ENCODE measurements at places on chromosomes 5 and 9. TPM values are rescaled to one million over a fixed set of nuclear protein-coding genes. Genes with fewer than 3 reads are reported as not detected.

DNA sequence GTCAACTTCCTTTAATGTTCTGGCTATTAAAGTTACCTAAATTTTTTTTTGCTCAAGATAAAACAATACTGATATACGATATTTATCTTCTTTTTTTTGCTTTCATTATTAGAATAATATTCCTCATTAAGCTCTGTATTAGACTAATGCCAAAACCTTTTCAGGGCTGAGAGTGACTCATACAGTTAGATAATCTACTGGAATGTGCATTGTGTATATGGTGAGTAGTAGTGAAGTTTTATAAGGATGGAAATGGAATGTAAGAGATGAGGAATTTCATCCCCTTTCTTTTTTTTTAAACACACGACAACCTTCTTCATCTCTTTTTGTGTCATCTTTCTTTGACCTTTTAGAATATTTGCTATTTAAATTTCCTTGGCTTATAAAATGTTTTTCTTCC is 268.6 kb downstream of the ISL1 start:
- DNase-seq, result no peak
- no peaks in the 10 kb centered on the region for H3K4me1 ChIP-seq
- H3K27me3 ChIP-seq, result no peaks in the 10 kb centered on the region
- H3K36me3 ChIP-seq, result no peaks in the 10 kb centered on the region

DNA sequence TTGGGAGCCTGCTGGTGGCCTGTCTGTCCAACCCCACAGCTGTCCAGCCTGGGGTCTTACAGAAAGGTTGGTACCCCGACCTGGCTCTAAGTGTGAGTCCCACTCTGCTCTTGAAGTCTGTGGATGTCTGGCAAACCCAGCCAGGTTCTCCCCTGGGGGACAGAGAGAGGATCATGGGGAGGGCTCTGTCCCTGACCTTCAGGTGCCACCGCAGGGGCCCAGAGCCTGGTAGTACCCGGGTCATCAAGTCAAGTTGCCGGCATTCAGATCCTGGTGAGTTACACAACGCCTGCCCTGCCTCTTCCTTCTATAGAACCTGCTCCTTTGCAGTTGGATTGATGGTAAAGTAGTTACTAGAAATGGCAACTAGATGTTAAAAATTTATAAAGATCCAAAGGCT is 66.7 kb downstream of the ADAMTS2 start:
- DNase-seq, result no peak
- H3K36me3 ChIP-seq, result no peaks in the 10 kb centered on the region
- H3K27ac ChIP-seq, result no peak overlapping the region
- H3K27me3 ChIP-seq, result no peaks in the 10 kb centered on the region
- no peaks in the 10 kb centered on the region for H3K4me1 ChIP-seq

DNA sequence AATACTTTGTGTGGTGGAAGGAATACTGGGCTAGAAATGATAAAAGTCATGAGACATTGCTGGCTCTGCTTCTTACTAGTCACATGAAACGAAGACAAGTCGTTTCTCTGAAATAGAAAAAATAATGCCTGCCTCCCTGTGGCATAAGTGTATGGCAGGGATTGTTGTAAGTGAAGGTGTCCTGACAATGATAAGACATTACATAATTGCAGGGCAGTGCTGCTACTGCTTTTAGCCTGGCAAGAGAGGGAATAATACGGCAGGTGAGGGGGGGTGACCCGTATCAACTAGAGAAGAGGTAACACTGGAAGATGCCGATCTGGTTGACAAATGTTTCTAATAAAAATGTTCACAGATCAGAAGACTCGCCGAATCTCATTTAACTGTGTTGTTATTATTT is 314.3 kb downstream of the KIAA0825 start:
- no peaks in the 10 kb centered on the region for H3K27me3 ChIP-seq
- no peak for DNase-seq
- no peak overlapping the region for H3K4me3 ChIP-seq
- no peaks in the 10 kb centered on the region for H3K36me3 ChIP-seq

- no peaks in the 10 kb centered on the region for H3K36me3 ChIP-seq
- H3K4me3 ChIP-seq, result no peak overlapping the region
- H3K27ac ChIP-seq, result no peak overlapping the region
- no peak for DNase-seq
- H3K27me3 ChIP-seq, result peaks cover 71% of the 10 kb centered on the region
- H3K4me1 ChIP-seq, result no peaks in the 10 kb centered on the region
Observed at GRCh38 chr9:88828018-88828417, 163.2 kb upstream of the S1PR3 start.

GRCh38 chr5:42887097-42887496 is 75.4 kb upstream of the SELENOP start:
- H3K4me3 ChIP-seq, result no peak overlapping the region
- peaks cover 6% of the 10 kb centered on the region for H3K27me3 ChIP-seq
- H3K27ac ChIP-seq, result no peak overlapping the region

DNA sequence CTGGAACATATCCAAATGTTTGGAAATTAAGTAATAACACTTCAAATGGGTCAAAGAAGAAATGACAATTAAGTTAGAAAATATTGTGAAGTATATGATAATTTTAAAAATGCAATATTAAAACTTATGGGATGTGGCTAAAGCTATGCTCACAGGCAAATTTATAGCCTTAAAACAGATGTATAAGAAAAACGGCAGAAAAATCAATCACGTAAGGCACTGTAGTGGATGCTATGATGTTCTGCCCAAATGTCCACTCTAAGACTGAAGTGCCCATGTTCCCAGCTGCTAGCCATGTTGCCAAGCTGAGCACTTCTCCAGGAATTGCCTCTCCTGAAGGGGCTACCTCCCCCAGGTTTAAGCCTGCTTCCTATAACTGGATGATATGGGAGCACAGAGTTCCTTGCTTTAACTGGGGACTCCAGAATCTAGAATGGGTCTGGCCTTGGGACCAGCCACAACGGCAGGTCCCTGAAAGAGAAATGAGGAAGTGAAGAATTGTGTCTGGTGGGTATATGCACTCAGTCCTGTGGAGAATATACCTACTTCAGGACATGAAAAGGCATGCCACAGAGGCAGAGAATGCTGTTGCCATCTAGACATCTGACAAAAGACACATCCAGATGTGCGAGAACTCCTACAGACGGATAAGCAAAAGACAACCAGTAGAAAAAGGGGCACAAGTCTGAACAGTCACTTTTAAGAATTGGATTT is 78.2 kb upstream of the RXRA start:
- H3K27ac ChIP-seq, result no peak overlapping the region
- H3K4me1 ChIP-seq, result peaks cover 7% of the 10 kb centered on the region
- H3K27me3 ChIP-seq, result no peaks in the 10 kb centered on the region
- no peaks in the 10 kb centered on the region for H3K36me3 ChIP-seq

DNA sequence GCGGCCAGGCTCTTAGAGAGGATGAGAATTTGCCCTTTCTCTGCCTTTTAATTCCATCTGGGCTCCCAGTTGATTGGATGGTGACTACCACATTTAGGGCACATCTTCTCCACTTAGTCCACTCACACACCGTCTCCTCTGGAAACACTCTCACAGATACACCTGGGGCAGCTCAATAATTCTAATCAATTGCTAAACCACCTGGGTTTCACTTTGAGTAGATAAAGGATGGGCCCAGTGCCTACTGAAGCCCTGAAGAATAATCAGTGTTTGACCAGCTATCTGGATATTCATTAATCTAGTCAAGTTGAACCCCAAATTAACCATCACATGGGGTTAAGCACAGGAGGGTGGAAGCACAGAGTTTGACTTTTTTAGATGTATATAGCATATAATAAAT is 19.1 kb downstream of the MAN2A1 start:
- peaks cover 26% of the 10 kb centered on the region for H3K36me3 ChIP-seq
- H3K27ac ChIP-seq, result no peak overlapping the region
- peaks cover 82% of the 10 kb centered on the region for H3K4me1 ChIP-seq

- H3K4me1 ChIP-seq, result no peaks in the 10 kb centered on the region
- no peaks in the 10 kb centered on the region for H3K27me3 ChIP-seq
- no peak overlapping the region for H3K27ac ChIP-seq
- DNase-seq, result no peak
- H3K36me3 ChIP-seq, result peaks cover 2% of the 10 kb centered on the region
- no peak overlapping the region for H3K4me3 ChIP-seq
Observed at GRCh38 chr5:93715761-93716160, 25.6 kb downstream of the POU5F2 start.

DNA sequence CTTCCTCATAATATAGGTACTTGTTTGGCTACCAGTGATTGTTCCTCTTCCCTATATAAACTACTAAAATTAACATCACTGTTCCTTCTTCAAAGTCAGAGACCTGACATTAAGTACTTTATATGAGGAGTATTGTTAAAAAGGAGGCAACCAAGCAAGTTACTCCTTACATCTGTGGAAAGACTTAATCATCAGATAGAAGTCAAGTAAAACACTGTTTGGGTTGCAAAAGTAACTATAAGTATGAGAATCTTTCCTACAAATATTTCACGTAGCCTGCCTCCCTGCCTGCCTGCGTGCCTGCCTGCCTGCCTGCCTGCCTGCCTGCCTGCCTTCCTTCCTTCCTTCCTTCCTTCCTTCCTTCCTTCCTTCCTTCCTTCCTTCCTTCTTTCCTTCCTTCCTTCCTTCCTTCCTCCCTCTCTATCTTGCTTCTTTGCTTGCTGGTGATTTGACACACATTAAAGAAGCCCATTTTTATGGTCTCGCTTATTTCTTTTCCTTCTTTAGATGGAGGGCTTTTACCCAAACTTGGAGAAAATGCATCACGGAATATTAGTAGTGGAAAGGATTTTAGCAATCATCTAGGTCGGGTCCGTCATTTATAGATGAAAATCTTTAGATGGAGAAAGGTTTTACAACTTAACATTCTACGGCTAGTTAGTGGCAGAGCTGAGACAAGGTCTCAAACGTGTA is 3.2 kb downstream of the CER1 start:
- no peak for DNase-seq
- H3K4me1 ChIP-seq, result no peaks in the 10 kb centered on the region
- no peak overlapping the region for H3K4me3 ChIP-seq
- H3K27ac ChIP-seq, result no peak overlapping the region

DNA sequence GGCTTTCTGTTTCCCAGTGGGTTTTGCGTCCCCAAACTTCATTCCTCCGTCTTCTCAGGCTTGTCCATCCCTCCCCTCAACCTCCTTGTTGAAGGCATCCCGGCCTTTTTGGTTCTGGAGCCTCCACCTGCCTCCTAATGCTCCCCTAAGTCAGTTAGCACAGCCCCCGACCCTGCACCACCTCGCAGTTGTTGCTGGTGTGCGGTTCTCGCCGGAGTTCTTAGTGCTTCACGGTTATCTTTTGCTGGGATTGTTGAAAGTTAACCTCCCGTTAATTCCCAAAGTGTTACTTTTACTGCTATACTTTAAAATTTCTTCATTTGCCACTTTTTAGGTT is 447 bp downstream of the UBLCP1 start:
- peaks cover 45% of the 10 kb centered on the region for H3K4me1 ChIP-seq
- H3K27me3 ChIP-seq, result no peaks in the 10 kb centered on the region
- H3K36me3 ChIP-seq, result peaks cover 35% of the 10 kb centered on the region
- peak overlapping the region; percentile 92 for H3K4me3 ChIP-seq
- no peak for DNase-seq
- peak overlapping the region; percentile 99 for H3K27ac ChIP-seq

DNA sequence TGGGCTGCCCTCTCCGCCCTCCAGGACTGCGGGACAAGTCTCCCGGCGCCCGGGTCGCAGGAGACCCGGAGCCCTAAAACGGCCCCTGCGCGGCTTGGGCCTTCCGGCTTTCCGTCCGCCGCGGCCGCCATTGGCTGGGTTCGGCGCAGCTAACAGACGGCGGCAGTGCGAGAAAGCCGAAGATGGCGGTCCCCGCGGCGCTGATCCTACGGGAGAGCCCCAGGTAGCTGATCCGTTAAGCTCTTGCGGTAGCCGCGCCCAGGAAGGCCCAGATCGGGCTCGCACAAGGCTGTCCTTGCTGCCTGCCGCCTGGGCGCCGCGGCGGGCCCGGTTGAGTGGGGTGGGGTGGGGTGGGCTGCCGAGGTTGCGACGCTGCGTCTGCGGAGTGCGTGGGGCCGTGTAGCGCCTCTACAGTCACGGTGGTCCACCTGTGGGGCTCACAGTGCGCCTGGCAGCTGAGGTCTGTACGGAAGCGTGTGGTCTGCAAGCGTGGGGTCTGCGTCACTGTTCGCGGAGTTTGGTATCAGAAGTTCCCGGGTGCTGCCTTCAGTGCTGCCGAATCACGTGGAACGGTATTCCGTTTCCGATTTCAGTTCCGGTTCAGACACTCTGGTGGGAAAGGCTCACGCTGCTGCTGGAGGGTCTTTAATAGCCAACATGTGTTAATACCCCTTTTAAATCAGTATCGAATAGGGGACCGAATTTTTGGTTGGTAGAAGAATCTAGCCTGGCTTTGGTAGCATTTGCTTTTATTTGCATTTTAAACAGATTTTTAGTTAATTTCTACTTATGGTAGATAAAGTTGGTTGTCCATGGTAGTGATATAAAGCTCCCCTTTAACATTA is at the start of gene COMMD10:
COMMD10 (plus strand) TSS at position 155 of the 845 bp plus-strand sequence.
- peaks cover 52% of the 10 kb centered on the region for H3K4me1 ChIP-seq
- peaks cover 30% of the 10 kb centered on the region for H3K36me3 ChIP-seq
- H3K27me3 ChIP-seq, result no peaks in the 10 kb centered on the region
- peak within 1 kb of the TSS; percentile 89 for H3K4me3 ChIP-seq
- peak within 1 kb of the TSS; percentile 95 for H3K27ac ChIP-seq
- peak; percentile 89 for DNase-seq

DNA sequence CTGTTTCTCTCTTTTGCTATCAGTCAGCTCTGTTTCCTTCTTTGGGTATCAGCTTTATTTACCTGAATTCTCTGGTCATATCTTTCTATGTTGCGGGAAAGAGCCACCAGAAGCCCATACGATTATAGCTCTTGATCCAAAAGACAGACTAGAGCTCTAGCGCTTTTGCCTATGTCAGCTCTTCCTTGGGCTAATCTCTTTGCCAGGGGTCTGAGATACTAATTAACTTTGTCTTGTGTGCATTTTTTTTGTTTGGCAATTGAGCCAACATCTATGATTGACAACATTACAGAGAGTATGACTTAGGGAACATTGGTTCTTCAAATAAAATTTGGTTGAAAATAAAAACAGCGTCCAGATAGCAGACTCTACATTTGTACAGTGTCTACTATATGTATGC is 603.0 kb downstream of the KCTD16 start:
- no peaks in the 10 kb centered on the region for H3K27me3 ChIP-seq
- H3K4me3 ChIP-seq, result no peak overlapping the region
- no peak for DNase-seq
- no peaks in the 10 kb centered on the region for H3K36me3 ChIP-seq
- no peaks in the 10 kb centered on the region for H3K4me1 ChIP-seq
- H3K27ac ChIP-seq, result no peak overlapping the region

GRCh38 chr5:14410068-14410393 is 171.6 kb upstream of the OTULINL start:
- no peak overlapping the region for H3K4me3 ChIP-seq
- peaks cover 33% of the 10 kb centered on the region for H3K4me1 ChIP-seq
- DNase-seq, result no peak
- no peaks in the 10 kb centered on the region for H3K27me3 ChIP-seq
- no peak overlapping the region for H3K27ac ChIP-seq

GRCh38 chr5:30991462-30991861 is 202.0 kb upstream of the CDH6 start:
- no peak overlapping the region for H3K4me3 ChIP-seq
- DNase-seq, result no peak
- no peak overlapping the region for H3K27ac ChIP-seq
- H3K4me1 ChIP-seq, result no peaks in the 10 kb centered on the region
- no peaks in the 10 kb centered on the region for H3K36me3 ChIP-seq
- no peaks in the 10 kb centered on the region for H3K27me3 ChIP-seq

The ZNF883 gene
- total RNA-seq, result 1.6 TPM

All from activated CD8-positive, alpha-beta T cell treated with anti-CD3 and anti-CD28 coated beads for 36 hours (primary cell).